Right atrium auricular region (tissue), 2 donors: ENCODE measurements at places on chromosomes 1 and 21.

- no peak for DNase-seq
These were observed 185.4 kb downstream of the DYRK1A start for GRCh38 chr21:37551993-37552355.

DNA sequence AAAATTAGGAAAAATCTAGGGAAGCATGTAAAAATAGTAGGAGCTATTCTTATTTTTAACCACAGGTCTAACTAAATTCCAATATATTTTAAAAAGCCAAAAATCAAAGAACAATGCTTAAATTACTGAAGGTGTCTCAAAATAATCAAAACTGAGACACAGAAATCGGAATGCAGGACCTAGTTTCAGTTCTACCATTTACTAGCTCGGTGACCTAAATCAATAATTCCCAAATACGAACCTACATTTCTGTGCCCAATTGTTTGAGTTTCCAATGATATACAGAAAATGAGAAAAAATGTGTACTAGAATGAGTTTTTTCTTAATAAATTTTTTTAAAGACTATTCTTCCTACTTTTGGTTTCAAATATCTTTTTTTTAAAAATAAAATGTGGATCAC, 37.4 kb downstream of the ANKRD13C start:
- DNase-seq = no peak

GRCh38 chr1:41493117-41493536, 8.6 kb upstream of the EDN2 start:
- DNase-seq = no peak

- no peak for DNase-seq
These were observed 20.6 kb upstream of the SELP start for GRCh38 chr1:169650551-169650950.

DNA sequence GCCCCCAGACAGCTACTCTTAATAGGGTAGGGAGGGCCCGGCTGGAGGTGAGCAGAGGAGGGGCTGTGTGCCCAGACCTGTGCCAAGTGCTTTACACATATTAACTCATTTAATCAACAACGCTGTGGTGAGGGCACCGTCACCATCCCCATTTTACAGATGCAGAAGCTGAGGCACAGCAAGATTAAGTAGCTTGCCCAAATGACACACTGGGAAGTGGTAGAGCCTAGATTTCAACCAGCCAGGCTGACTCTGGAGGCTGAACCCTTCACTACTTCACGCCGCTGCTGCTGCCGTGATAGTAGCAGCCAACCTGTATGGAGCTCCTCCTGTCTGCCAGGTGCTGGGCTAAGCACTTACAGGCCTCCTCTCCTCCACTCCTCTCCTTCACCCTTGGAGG, 127.2 kb downstream of the PTPRU start:
- no peak for DNase-seq

DNA sequence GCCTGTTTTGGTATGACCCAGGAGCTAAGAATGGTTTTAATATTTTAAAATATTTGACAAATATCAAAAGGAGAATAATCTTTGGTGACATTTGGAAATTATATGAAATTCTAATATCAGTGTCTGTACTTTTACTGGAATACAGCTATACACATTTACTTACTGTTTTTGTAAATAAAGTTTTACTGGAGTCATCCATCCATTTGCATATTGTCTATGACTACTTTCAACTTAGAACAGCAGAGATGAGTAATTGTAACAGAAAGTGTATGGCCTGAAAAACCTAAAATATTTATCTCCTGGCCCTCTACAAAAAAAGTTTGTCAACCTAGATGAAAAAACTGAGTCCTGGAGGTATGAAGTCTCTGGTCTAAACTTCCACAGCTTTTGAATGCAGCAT, 5.8 kb upstream of the MAP3K7CL start:
- no peak for DNase-seq

DNA sequence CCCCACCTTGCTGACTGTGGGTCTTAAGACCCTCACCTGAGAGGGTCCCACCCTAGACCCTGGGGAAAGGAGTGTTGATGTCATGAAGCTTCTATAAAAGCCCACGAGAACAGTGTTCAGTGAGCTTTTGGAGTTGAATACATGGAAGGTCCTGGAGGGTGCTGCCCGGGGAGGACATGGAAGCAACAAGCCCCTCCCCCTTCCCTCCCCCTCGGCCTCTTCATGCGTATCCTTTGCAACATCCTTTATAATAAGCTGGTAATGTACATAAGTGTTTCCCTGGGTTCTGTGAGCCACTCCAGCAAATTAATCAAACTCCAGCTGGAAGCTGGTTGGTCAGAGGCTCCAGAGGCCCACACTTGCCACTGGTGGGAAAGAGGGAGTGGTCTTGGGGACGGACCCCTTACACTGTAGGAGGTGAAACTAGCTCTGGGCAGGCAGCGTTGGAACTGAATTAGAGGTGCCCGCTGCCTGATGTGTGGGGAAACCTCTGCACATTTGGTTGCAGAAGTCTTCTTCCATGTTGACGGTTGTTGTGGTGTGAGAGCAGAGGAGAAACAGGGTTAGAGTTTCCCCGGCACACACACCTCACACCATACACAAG, 14.7 kb upstream of the COL6A1 start:
- no peak for DNase-seq

GRCh38 chr1:39701049-39701439, 9.8 kb upstream of the HPCAL4 start:
- no peak for DNase-seq
